Putamen (tissue), 1 donor: ENCODE measurements at places on chromosomes 4 and X.

DNA sequence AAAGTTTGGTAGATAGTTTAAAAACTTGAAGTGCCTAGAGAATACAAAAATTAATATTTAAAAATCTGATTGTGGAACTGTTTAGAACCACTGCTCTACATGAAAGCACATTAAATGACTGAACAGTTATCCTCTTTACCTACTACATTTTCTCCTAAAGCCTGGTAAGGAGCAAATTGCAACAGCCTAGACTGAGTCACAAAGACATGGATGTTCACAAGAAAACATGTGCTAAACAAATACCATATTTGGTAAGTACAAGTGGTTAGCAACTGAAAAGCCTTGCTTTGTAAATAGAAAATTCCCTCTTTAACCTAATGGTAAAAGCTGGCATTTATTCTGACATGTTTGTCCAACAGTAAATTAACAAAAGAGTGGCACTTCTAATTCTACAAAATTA lies 203.1 kb downstream of the FBXO8 start:
- no peak for DNase-seq

DNA sequence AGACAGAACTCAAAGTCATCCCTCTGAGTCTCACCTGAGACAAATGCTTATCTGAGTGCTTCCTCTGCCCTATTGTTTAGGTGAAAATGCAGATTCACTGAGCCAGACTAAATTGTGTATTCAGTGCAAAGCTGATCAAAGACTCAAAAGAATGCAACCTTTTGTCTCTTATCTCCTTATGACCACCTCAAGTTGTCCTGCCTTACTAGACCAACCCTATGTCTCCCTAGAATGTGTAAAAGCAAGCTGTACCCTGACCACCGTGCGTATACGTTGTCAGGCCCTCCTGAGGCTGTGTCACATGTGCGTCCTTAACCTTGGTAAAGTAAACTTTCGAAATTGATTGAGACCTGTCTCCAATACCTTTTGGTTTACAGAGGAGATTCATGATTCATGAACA lies 63.6 kb upstream of the SH3RF1 start:
- no peak for DNase-seq

- no peak for DNase-seq
These were observed 223.1 kb upstream of the LEF1 start for GRCh38 chr4:108391701-108392455.

- DNase-seq = no peak
These were observed 422.6 kb upstream of the SLIT2 start for GRCh38 chr4:19829101-19829500.

DNA sequence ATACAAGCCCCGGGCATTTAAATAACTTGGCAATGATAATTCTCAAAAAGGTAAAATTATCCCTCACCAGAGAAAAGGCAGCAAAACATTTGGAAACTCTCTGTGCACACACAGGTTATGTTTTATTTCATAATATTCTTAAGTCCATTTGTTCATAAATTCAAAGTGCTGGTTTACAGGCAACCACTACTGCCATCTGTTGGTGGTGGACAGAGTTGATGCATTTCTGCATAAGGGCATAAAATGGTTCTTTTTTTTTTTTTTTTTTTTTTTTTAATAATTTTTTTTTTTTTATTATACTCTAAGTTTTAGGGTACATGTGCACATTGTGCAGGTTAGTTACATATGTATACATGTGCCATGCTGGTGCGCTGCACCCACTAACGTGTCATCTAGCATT lies 31.5 kb upstream of the IL21 start:
- peak; percentile 34 for DNase-seq

DNA sequence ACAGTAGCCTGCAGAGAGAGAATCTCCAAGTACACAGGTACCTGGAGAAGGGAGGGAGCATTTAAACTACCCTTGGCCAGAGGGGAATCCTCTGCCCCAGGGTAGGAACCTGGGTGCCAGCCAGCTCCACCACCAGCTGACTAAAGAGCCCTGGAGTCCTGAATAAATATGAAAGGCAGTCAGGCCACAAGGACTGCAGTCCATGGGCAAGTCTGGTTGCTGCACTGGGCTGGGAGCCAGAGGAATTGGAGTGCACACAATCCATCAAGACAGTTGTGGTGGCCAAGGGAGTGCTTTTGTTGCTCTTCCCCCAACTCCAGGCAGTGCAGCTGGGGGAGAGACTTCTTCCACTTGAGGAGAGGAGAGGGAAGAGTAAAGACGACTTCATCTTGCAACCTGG lies 172.5 kb downstream of the HNRNPD start:
- no peak for DNase-seq

DNA sequence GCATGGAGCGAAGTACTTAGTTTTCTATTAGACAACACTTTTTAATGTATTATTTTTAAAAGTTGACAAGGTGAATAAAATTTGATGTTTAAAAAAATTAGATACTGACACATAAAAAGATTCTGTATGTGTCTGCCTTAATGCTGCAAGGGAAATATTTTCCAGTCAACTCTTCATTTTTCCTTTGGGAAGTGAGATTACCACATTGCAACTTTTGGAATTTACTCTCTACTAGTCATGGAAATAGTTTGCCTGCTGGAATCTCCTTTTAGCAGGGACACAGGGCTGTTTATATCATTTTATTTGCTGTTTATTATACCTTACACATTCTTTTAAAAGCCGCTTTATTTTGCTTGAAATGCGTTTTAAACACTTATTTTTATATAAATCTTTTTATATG lies 135.1 kb downstream of the MID1 start:
- DNase-seq = no peak

DNA sequence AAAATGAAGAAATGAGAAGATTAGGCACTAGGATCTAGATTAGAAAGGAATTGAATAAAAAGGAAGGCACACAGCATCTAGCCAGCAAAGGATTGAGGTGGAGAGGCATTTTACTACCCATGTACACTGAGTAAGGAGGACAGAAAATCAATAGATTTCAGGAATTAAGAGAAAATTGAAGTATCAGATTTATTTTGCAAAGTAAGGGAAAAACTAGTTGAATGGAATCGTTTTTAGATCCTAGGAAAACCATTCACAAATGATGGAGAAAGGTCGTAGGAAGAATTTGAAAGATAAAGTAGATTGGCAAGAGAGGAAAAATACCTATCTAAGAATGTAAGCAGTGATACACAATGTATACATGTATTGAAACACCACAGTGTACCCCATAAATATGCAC lies 31.3 kb downstream of the ENOPH1 start:
- no peak for DNase-seq

- no peak for DNase-seq
These were observed 9.5 kb upstream of the CENPE start for GRCh38 chr4:103207673-103208072.

DNA sequence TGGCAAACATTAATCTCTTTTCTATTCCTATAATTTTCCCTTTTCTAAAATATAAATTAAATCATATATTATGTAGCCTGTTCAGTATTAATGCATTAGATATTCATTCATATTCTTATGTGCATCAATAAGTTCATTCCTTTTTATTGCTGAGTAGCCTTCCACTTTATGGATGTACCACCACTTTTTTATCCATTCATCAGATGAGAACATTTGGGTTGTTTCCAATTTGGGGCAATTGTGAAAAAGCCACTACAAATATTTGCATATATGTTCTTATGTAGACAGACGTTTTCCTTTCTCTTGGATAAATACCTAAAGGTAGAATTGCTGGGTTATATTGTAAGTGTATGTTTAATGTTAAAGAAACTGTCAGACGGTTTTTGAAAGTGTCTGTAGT lies 79.4 kb upstream of the MAPK10 start:
- DNase-seq = no peak

DNA sequence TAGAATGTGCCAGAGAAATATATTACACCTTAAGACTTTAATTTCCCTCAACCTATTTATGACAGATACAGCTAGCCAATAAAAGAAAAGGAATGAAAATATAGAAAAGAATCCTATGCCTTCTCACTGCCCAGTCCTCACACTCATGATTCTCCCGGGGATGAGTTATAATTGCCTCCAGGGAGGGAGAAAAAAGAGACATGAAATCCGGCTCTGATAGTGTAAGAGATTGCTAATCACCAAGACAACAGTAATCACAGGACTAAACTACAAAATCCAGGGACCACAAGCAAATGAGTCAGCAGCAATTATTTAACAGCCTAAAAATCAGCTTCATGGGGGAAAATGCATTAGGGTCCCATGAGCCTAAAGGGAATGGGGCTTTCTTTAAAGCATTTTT lies 95.9 kb upstream of the DUSP21 start:
- DNase-seq = no peak

DNA sequence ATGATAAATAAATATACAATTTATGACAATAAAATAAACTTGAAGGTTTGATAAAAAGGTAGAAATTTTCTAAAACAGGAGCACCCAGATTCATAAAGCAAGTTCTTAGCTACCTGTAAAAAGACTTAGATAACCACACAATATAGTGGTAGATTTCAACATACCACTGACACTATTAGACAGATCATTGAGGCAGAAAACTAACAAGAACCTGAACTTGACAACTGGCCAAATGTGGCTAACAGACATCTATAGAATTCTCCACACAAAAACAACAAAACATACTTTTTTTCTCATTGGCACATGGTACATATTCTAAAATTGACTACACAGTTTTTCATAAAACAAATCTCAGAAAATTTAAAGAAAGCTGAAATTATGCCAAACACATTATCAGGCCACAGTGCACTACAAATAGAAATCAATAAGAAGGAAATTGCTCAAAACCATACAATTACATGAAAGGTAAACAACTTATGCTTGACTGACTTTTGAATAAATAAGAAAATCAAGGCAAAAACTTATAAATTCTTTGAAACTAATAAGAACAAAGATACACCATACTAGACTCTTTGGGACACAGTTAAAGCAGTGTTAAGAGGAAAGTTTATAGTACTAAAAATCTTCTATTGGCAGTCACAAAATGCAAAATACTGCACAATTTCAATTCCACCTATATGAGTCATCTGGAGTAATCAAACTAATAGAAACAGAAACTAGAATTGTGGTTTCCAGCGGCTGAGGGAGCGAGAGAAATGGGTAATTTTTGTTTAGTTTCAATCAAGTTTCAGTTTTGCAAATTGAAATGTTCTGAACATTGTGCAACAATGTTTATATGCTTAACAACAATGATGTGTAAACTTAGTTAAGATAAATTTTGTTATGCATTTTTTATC lies 925.6 kb downstream of the SH3BGRL start:
- DNase-seq = no peak

DNA sequence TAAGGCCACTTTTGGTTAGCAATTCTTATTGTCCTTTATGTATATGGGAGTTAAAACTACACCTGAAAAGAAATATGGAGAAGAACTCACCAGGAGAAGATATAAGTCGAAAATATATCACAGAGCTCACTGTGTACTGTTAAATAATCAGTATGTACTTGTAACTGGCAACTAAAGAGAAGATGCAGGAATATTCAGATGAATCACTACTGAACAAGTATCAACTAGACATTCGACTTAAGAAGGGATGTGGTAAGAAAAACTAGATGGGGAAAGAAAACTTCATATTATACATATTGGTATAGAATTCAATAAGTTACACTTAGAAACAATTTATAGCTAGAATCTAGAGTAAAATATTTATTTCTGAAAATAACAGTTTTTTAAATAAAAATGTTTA lies 230.0 kb downstream of the CAMK2D start:
- no peak for DNase-seq

GRCh38 chr4:183989461-183989860 lies 84.4 kb downstream of the STOX2 start:
- no peak for DNase-seq

- DNase-seq = no peak
These were observed 824.5 kb downstream of the STIM2 start for GRCh38 chr4:27685091-27685490.

GRCh38 chrX:150712619-150713018 lies 19.4 kb downstream of the MTMR1 start:
- DNase-seq = no peak

DNA sequence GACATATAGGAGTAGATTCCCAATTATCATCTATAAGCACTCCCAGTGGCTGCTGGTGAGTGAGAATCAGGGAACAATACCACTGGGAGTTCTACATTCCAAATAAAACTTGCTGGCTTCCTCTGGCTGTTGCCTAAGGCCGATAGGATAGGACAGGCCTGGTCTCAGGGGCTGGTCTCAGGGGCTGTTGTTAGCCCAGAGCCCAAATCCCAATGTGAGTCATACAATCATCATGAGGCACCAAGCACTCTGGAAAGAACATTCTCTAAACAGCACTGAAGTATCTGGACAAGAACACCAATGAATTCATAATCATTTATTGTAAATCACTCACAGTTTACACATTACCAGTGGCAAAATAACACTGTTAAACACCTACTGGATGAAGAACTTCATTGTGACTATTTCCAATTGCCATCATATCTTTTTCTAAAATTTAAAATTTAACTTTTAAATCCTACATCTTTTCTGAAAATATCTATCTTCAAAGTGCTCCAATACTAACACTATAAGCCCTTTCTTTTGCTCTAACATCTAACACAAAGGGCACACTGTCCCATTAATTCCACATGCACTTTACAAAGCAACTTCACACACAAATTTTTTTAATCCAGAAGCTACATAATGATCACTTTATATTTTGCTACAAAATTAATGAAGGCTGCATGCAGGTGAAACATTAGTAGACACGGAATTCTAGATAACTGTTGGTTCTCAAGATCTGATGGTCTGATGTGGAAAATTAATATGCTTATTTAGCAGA lies 67.6 kb upstream of the TMEM150C start:
- peak; percentile 56 for DNase-seq

GRCh38 chr4:48766131-48766792 lies 13.8 kb downstream of the FRYL start:
- no peak for DNase-seq

GRCh38 chr4:3286335-3287175 lies 6.3 kb upstream of the RGS12 start:
- no peak for DNase-seq

DNA sequence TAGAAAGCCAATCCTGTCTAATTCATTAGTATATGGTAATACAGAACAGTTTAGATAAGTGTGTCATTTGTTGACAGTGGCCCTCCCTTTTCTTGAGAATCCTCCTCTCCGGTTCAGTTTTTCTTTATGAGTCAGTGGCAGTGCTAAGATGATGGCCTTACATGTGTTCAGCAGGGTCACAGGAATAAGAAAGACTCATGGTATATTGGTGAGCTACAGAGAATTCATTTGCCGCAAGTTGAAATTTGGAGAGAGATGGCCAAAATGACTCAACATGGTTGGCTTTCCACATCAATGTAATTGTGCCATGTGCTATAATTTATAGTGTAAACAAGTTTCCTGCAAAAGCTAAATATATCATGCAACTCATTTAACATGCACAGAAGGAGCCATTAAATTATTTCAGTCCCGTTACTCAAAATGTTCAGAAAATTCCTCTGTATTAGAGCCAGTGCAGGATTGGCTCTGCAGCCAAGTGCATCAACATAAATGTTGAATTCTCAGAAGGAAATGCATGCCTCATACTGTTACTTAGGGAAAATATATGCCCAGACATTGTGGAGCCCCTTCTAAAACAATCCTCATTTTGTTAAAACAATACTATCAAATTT lies 374.3 kb downstream of the AFF2 start:
- DNase-seq = no peak

GRCh38 chr4:57077550-57078343 lies 32.4 kb downstream of the IGFBP7 start:
- no peak for DNase-seq

- no peak for DNase-seq
These were observed at the start of gene AVPR2 for GRCh38 chrX:153903991-153904957. Gene AVPR2, plus strand, starts transcription at chrX:153904673. Its CDS starts 473 bp downstream, at chrX:153905146.
